Activated effector memory CD4-positive, alpha-beta T cell treated with anti-CD3 and anti-CD28 coated beads, Interleukin-2, amount 50 U/mL, for 16 hours (primary cell): ENCODE measurements at places on chromosomes 11 and 22.

GRCh38 chr11:72522186-72522585 is 87.9 kb upstream of the CLPB start:
- no peak for DNase-seq

DNA sequence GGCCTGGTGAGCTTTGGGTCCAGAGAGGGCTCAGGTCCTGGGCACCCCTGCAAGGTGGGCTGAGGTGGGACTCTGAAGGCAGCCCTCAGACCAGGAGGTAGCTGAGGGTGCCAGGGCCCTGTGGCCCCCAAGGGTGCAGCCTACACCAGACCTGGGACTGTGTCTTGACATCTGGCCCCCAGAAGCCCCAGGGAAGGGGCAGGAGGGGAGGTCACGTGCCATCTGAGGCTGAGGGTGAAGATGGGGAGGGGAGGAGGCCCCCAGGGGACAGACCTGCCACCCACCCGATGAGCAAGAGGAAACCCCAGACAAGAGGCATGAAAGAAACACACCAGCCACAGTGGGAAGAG is 520.2 kb downstream of the BRD1 start:
- DNase-seq, result peak; percentile 47

- no peak for DNase-seq
Observed at GRCh38 chr22:44837481-44837880, 85.1 kb downstream of the ARHGAP8 start.

DNA sequence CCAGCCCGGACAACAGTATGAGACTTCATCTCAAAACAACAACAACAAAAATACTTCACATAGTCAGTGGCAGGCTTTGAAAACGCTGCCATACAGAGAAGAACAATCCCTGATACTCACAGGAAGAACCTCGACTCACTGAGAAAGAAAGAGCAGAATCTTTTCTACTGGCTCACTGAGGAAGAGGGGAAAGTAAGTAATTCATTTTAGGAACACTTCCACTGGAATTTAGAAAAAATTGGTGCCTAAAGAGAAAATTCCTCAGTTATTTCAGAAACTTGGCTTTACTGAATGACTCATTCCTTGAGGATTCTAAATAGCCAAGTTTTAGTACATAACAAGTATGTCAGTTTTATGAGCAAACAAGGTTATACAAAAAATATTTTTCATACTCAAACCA is 12.3 kb downstream of the NARS2 start:
- no peak for DNase-seq

DNA sequence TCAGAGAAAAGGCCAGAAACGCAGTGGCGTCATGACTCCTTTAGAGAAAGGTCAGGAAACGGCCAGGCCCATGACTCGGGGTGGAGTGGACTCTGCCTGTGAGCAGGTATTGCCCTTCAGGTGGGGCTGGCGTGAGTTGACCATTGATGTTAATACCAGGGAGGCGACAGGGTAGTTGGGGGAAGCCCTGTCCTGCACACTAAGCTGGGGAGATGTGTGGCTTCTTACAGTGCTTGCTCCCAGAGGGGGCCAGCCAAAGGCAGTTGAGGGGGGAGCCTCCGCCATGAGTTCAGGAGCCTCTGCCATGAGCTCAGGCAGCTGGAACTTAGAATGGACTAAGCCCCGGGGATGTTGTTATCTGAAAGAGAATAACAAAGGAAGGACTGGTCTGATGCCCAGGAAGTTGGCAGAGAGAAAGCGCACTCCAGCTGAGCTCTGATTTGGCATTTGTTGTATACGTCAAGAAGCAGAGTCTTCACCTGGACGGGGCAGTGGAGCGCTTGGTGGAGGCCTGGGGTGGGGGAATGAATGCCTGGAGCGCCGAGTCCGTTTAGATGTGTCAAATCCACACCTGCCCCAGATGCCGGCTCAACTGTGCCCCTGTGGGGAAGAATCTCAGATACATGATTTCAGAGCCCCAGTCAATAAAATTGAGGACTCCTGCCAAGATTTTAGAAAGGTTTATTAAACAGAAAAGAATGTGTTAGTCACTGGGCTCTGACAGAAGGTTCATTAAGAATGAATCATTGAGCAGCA is 222.5 kb downstream of the TBC1D22A start:
- no peak for DNase-seq

DNA sequence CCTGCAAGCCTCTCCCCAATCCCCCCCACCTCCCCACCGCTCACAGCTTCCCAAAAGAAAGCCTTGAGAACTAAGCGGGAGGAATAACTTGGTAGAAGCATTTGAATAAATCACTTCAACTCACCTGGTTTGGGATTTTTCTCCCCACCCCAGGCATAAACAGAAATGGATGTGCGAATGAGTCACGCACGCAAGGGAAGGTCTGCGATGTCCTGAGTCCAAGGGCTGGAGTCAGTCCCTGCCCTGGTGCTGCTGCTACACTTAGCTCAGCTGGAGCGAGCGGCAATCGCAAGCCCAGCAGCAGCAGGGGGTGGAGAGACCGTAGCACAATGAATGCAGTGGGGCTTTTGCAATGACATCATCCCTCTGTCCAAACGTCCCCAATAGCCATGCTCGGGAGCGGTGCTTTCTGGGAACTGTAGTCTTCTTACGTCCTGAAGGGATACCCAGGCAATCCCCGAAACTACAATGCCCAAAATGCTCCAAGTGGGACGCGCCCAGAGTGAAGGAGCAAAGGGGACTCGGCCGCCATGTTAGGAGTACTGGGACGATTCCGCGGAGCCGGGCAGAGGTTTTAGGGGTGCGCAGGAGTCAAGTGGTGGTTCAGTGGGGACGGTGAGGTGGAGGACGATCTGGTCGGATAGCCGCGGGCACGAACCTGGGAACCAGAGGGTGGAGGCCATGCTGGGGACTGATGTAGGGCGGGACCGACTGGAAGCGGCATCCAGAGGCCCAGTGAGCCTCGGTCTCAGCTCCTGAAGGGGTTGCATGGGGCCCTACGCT is at the start of gene RAB30:
TSS of gene RAB30 (minus strand) at position 331 of the 783 bp plus-strand sequence. CDS start 74,581 bp downstream, outside the sequence.
- DNase-seq, result peak; percentile 97

- no peak for DNase-seq
Observed at GRCh38 chr11:36160091-36160490, 129.1 kb downstream of the COMMD9 start.

DNA sequence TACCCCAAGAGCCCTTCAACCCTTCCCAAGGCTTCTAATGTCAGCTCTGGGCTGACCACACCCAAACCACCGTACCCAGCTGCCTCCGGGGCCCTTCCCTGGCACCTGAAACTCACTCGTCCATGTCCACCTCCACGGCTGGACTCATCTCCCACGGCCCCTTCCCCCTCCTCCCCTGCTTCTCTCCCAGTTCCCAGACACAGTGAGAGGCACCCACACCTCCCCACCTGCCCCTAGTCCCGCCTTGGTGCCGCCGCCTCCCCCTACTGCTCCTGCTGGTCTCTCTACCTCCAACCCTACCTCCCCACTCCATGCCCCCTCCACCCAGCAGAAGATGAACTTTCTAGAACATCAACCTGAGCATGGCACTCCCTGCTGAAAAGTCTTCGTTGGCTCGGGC is 39.5 kb downstream of the ELFN2 start:
- DNase-seq, result no peak

DNA sequence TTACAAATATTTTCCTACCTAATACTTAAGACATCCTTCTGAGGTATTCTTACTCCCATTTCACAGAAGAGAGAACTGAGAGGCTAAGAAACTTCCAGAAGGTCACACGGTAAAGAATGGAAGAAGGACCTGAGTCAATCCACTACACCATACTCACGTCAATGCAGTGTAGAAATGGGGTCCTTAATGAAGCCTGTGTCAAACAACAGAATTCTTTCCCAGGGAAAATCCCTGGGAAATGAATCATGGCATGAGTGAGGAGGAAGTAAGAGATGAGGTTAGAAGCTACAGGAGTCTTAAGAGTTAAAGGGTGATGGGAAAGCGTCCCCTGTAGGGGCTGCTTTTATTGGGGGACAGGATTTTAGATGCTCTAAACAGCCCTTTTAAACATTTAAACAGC is 147.9 kb downstream of the C11orf91 start:
- no peak for DNase-seq

GRCh38 chr22:45082795-45083194 is 73.0 kb upstream of the PHF21B start:
- no peak for DNase-seq

DNA sequence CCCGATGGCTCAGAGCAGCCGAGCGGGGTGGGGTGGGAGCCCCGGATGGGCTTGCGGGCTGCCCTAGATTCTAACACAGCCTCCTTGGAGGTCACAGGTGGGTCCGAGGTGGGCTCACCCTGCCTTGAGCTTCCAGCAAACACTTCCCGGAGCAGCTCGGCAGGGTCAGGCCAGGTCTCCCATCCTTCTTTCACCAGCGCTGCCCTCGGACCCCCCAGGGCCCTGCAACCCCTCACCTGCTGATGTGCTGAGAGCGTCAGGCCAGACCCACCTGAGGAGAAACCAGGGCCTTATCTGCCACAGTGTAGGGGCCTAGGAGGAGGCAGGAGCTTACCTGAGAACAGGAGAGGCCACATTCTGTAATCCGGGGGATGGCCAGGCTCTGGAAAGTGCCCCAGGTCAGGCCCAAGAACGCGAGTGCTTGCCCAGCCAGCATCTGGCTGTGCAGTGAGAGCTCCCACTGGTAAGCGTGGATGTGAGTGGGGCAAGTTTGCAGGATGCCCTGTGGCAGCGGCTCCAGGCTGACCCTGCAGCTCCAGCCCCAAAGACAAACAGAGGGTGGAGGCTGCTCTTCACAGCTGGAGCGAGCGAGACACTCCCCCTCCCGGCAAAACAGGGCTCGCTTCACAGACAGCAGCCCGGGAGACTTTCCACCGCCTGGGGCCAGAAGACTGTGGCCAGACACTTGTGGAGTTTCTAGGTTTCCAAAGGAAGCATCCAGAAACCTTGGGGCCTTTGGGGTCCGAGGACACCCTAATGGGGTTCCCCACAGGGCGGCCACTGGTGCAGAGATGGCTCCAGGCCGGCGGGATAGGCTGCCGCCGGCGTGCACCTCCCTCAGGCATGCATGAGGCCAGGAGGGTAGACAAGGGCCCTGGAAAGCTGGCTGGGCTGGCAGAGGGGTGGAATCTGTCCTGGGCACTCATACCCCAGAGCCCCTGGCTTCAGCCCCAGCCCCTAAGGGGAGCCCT is at the start of gene IL17REL:
TSS of gene IL17REL (minus strand) at position 555 of the 971 bp plus-strand sequence. CDS start at position 436, 119 bp downstream.
- DNase-seq, result peak; percentile 61

DNA sequence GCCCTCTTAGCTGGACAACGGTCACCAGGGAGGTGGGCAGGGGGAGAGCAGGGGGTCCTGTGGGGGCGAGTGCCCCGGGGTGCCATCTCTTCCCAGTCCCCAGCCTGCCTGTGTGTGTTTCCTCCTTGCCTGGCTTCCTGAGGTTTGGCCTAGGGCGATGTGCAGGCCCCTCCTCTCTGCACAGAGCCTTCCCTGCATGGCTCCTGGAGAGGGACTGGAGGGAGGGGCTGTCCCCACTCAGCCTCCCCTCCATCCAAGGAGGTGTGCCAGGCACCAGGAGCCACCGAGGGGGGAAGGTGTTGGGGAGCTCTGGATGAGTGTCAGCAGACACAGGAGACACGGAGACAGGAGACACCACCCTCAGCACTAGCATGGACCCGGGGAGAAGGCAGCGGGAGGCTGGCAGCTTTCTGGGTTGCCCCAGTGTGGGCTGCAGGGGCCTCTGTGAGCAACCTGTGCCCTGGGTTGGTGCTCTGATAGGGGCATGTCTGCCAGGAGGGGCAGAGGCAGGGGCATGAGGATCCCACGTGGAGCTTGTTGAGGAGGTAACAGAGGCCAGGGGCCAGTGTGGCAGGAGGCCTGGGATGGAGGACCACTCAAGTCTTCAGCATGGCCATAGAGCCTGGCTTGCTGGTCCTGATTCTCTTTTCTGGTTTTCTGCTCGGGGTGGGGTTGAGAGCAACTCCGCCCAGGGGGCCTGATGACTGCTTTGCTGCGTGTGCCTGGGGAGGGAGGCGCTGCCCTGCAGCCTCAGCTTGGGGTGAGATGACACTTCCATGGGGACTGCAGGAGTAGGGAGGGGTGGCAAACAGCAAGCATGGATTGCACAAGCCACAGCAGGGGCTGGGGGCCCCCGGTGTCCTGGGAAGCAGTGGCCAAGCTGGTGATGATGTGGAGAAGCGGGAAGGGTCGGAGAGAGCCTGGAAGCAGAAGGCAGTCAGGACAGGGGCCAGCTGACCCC is 78.8 kb downstream of the ST3GAL4 start:
- DNase-seq, result no peak

GRCh38 chr11:68440224-68440623 is 20.3 kb upstream of the PPP6R3 start:
- DNase-seq, result no peak

DNA sequence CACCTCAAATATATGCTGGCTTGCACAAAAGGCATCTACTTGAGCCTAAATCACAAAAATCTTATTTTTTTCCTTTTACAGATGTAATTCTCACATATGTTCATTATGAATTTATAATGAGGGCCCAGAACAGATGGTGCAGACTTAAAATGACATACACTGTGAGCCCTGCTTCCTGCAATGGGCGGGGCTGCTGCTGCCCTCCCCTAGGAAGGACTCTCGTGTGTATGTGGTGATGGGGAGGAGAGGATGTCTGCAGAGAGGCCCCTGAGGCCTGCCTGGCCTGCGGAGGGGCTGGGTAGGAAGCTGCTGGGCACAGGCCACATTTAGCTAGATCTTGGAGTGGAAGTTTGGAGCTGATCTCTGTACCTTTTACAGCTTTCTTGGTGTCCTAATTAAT is 233.4 kb upstream of the KIRREL3 start:
- DNase-seq, result no peak

- DNase-seq, result peak; percentile 56
Observed at GRCh38 chr11:130212431-130212961, 52.9 kb downstream of the ST14 start.

GRCh38 chr22:39446239-39446721 is 10.5 kb upstream of the MGAT3 start:
- DNase-seq, result no peak

- no peak for DNase-seq
Observed at GRCh38 chr11:121964591-121964990, 151.4 kb downstream of the BLID start.

DNA sequence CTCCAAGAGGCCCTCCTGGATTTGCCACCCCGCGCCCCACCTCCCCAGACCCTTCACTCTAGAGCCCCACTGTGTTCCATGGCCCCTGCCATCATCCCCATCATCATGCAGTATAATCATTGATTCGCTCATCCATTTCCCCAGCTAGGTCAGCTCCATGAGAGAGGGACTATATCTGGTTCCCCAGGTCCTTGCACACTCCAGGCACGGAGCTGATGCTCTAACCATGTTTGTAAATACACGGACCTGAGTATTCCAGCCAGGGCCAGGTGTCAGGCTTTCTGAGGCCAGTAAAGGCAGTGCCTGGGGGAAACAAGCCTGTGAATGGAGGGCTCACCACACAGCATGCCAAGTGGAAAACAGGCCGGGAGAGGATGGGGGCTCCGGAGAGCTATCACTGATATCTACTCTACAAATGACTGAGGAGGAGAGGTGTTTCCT is 27.1 kb upstream of the OAF start:
- DNase-seq, result no peak

- DNase-seq, result no peak
Observed at GRCh38 chr11:47891886-47892285, 43.7 kb upstream of the NUP160 start.
